ENCODE measurements at places on chromosomes 12 and 14.

GRCh38 chr14:74945261-74945851 is 10.0 kb downstream of the PGF start:
- no peak for DNase-seq

DNA sequence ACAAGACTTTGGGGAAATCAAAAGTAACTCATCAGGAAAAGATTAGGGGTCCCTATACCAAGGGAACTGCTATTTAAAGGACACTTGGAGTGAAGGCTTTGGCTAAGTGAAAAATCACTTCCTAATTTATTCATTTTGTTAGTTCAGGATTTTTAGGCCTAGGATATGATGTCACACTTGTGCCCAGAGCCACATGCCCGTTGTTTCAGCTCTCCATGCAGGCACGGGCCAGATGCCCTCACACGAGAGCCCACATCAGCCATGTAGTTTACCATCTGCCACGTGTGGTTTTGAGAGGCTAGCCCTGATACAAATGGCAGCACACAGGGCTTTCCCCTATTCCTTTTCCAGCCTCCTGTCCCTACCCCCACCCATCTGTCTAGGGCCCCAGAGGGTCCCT is 11.9 kb upstream of the LRP1-AS start:
- DNase-seq = no peak

DNA sequence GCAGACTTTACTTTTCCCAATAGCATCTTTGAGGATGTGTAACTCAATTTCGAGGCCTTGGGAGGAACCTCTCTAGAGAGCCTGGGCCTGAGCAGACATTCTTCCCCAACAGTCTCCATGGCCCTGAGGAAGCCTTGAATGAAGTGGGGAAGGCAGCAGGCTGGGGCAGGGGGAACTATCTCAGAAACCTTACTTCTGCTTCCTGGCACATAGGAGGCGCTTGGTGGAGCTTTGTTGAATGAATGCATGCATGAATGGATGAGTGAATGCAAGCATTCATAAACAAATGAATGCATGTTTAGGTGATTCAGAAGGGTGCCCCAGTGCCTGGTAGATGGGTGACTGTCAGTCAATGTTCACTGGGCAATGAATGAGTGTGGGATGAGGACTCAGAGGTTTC is 58.3 kb downstream of the GALNT16 start:
- DNase-seq = no peak

- no peak for DNase-seq
Observed at GRCh38 chr12:99413751-99414150, 233.8 kb upstream of the GARIN6 start.

- no peak for DNase-seq
Observed at GRCh38 chr12:120642826-120643225, 2.4 kb downstream of the CABP1 start.

DNA sequence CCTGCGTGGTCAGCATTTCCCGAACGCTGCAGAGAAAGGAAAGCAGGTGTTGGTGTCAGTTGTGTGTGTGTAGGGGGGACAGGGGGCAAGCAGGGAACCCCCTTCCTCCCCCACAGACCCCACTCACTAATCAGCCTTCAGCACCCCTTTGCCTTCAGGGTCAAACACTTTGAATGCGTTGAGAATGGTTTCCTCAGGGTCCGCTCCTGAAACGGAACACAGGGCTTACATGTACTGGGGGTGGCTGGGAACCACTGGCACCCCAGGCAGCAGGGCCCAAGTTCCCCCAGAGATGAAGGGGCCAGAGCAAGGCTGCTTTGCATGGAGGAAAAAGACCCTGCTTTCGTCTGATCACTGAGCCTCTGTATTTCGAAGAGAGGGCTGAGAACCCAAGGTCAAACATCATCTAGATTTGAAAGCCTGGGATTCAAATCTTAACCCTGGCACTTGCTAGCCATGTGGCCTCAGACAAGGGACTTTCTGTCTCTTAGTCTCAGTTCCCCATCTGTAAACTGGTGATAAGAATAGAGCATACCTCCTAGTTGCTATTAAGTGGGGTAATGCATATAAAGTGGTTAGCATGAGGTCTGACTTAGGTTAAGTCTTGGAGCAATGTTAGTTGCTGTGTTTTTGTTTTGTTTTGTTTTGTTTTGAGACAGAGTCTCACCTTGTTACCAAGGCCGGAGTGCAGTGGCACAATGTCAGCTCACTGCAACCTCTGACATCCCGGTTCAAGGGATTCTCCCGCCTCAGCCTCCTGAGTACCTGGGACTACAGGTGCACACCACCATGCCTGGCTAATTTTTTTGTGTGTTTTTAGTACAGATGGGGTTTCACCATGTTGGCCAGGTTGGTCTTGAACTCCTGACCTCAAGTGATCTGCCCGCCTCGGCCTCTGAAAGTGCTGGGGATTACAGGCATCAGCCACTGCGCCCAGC is 7.0 kb downstream of the MYL2 start:
- DNase-seq = no peak

DNA sequence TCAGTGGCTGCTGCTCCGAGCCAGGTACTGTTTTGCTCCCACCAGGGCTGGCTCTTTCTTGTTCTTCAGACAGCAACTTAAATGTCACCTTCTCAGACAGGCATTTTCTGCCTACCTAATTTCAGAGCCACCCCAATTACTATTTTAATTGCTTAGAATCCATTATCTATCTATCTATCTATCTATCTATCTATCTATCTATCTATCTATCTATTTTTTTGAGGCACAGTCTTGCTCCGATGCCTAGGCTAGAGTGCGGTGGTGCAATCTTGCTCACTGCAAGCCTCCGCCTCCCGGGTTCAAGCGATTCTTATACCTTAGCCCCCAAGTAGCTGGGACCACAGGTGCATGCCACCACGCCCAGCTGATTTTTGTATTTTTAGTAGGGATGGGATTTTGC is 58.5 kb downstream of the SPPL3 start:
- no peak for DNase-seq

DNA sequence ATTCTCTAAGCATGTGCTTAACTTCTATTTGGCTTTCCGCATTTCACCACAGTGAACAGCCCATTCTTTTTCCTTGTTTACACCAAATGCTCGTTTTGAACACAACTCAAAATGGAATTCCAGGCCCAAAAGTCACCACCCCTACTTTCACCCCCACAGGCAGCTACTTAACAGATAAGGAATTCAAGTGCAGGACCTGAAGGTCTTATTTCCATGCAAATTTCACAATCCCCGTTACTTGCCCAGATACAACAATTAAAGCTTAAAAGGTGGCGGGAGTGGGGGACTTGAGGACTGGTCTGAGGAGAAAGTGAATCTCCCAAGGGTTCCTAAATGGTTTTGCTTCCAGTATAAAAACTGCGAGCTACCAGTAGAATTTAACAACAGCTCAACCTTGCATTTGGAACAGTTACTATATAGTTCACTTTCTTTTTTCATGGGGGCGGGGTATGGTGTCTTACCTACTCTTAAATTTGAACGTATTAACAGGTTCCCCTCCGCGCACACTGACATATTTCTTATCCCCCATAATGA is 3.7 kb downstream of the USP44 start:
- DNase-seq = no peak

DNA sequence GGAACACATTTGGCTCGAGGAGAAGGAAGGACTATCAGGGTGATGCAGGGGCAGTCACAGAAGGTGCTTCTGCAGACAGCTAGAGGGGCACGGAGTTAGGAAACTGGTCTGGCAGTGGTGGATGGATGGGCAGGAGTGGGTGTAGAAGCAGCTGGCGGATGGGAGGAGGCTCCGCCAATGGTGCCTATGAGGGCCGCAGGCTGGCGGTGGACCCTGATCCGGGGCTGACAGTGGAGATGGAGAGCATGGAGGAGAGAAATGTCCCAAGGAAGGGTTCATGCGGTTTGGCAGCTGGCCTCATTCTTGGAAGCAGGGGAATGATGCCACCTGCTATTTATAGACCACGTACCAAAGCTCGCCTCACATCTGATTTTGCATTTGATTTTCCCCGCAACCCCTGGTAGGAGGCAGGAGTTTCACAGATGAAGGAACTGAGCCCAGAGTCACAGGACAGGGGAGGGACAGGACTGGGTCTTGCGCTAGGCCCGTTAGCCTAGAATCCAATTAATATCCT is 237.1 kb downstream of the FOXN3 start:
- DNase-seq = no peak

GRCh38 chr12:19760611-19761010 is 321.3 kb downstream of the AEBP2 start:
- DNase-seq = no peak

GRCh38 chr12:6370576-6370935 is 4.8 kb downstream of the SCNN1A start:
- no peak for DNase-seq

GRCh38 chr12:25372002-25372401 is 121.3 kb upstream of the KRAS start:
- DNase-seq = no peak

DNA sequence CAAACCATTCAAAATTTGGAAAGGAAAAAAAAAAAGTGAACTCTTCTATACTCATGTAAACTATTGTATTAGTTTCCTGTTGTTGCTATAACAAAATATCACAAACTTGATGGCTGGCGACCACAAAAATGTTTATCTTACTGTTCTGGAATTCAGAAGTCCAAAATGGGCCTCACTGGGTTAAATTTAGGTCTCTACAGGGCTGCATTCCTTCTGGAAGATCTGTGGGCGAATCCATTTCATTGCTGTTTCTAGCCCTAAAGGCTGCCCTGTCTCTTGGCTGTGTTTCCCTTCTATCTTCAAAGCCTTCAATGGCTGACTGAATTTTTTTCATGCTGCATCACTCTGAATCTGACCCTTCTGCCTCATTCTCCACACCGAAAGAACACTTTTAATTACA is 105.1 kb upstream of the NAV3 start:
- DNase-seq = no peak

- DNase-seq = no peak
Observed at GRCh38 chr12:92814584-92814983, 111.8 kb downstream of the PLEKHG7 start.

DNA sequence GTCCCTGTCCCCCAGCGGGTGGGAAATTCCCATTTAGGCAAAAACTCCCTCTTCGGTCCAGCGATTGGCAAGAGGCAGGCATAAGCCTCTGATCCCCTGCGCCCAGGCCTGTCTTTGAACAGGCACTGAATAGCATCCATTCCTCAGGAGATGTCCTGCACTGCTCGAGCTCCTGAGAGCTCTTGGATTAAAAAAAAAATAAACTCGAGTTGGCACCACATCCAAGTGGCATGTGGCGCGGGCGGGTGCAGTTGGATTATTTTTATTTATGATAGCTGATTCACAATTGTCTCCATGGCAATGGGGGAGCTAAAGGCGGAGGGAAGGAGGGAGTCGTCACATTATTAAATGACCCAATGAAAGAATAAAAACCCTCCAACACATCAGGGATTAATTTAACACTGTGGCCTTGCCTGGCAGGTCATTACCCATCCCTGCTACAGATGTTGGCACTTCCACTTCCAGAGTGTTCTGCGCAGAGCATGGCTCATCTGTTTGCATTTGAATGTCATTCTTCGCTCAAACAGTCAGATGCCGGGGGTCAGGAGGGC is 207.2 kb downstream of the AACS start:
- no peak for DNase-seq

DNA sequence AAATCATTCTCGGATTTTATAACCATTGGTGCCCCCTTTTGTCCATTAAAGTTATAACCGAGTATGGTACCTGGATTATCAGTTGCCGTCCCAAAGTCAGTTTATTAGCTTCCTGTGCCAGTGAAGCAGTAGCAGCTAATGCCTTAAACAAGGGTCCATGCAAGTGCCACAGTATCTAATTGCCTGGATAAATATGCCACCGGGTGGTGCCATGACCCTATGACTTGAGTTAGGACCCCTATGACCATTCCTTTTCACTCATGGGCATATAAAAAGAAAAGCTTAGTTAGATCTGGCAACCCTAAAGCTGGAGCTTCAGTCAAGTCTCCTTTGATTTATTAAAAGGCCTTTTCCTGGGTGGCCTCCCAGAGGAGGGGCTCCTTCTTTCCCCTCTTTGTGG is 1314.6 kb downstream of the TMEM121 start:
- no peak for DNase-seq

DNA sequence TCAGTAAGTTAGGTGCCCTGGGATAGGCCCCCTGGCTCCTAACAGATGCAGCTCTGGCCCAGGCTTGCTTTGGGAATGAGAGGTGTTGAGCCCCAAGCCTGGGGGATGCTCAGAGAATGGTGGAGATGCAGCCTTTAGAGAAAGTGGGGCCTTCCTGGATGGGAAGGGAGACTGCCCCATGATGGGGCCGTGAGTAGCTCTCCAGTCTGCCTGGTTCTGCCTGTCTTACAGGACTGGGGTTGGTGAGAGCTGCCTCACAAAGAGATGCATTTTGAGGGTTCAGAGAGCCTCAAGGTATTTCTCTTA is 523 bp upstream of the VRTN start:
- no peak for DNase-seq

GRCh38 chr12:107998863-107999262 is 130.2 kb upstream of the WSCD2 start:
- no peak for DNase-seq

DNA sequence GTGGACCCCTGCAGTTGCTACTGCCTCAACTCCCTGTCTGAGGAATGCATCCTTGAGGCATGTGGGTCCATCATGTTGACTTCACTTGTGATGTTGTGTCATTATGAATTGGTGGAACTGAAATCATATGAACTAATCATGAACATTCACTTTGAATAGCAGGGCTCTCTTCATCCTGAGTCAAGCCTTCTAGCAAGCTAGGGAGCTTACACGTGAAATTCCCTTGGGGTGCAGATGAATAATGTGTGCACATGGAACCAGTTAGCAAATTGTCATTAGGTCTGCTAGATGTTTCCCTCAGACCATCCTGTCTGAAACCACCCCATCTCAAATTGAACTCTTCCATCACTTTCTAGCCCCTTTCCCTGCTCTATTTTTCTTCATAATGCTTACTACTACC is 3.6 kb downstream of the COQ6 start:
- no peak for DNase-seq

GRCh38 chr12:113049976-113050742 is 6.4 kb upstream of the DTX1 start:
- no peak for DNase-seq

DNA sequence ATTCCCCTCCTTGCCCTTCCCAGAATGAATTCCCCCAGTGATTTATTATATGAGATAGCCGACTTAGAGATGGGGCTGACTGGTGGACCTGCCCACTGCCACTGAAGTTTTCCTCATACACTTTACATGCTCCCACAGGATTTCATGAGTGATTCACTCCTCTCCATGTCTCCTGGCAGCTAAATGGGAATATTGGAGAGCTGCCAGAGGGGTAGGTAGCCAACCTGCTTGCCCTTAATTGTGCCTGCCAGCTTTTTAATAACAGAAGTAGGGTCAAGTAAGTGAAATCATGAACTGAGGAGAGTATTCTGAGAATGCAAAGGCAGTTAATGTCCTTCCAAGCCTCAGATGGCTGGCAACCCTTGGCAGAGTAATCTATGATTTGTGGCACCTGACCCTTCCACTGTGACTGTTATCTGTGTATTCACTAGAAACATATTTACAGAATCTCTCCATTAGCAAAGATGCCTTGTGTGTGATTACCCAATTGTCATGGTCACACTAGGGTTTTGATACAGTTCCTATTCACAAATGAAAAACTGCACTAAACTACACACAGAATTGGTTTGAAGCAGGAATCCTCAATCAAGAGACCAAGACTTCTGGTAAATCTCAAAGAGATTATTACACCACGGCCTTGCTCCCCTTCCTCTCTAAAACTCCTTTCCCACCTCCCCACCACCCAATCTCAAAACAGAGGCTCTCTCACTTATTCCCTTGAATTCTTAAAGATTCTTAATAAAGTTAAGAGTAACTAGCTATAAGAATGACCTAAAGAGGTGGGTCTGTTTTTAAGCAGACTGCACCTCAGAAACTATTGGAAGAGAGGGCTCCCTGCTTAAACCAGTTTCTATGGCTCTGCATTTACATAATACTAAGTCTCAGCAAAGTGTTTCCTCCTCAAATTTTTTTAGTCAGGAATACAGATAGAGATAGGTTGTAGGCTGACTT is 17.2 kb downstream of the NKX2-1 start:
- DNase-seq = no peak

Data from activated CD4-positive, CD25-positive, alpha-beta regulatory T cell treated with anti-CD3 and anti-CD28 coated beads, Interleukin-2, amount 50 U/mL, for 72 hours (primary cell).